ENCODE measurements at places on chromosomes 3 and 15.

DNA sequence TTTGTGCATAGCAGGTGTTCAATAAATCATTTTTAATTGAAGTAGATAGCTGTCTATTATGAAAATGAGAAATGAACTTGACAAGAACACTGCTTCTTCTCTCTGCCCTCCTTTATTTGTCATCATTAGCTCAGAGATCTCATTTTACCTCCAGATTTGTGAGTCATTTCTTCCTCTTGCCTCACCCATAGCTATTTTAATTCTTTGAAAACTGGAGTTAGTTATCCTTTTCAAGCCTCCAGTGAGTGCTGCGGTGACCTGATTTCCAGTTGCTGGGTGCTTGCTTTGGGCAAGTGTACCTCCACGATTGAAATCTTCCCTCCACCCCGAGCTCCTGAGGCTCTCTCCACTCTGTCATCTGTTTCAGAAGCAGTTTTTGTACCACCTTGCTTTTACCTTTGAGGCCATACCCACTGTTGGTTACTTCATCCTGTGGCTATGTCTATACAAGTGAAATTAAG is 114.6 kb downstream of the NFKBIZ start:
- no peaks in the 10 kb centered on the region for H3K27me3 ChIP-seq
- H3K36me3 ChIP-seq = peaks cover 5% of the 10 kb centered on the region

DNA sequence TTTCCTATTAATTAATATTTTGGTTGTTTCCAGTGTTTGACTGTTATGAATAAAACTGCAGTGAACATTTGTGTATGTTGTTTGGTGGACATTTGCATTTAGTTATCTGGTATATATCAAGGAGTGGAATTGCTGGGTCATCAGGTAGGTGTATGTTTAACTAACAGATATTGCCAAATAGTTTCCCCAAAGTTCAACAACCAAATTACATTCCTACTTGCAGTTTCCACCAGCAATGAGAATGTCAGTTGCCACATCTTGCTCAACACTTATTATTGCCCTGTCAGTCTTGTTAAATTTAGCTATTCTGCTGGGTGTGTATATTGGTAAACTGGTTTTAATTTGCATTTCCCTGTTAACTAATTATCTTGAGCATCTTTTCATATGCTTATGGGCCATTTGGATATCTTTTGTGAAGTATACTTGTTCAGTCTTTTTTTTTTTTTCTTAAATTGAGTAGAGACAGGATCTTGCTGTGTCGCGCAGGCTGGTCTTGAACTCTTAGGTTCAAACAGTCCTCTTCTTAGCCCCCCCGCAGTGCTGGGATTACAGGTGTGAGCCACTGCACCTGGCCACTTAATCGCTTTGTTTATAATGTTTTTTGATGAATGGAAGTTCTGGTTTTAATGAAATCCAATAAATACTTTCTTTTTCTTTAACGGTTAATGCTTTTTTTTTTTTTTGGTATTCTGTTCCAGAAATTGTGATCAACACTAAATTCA is 7.9 kb downstream of the FEM1B start:
- peaks cover 47% of the 10 kb centered on the region for H3K4me1 ChIP-seq
- no peaks in the 10 kb centered on the region for H3K27me3 ChIP-seq
- ATAC-seq = no peak
- H3K36me3 ChIP-seq = peaks cover 75% of the 10 kb centered on the region

- no peak overlapping the region for H3K4me3 ChIP-seq
- H3K4me1 ChIP-seq = peaks cover 30% of the 10 kb centered on the region
- peak overlapping the region; percentile 45 for H3K27ac ChIP-seq
- H3K27me3 ChIP-seq = no peaks in the 10 kb centered on the region
- peaks cover 20% of the 10 kb centered on the region for H3K36me3 ChIP-seq
- ATAC-seq = peak; percentile 31
Observed at GRCh38 chr15:84755736-84756527, 7.5 kb downstream of the ZNF592 start.

DNA sequence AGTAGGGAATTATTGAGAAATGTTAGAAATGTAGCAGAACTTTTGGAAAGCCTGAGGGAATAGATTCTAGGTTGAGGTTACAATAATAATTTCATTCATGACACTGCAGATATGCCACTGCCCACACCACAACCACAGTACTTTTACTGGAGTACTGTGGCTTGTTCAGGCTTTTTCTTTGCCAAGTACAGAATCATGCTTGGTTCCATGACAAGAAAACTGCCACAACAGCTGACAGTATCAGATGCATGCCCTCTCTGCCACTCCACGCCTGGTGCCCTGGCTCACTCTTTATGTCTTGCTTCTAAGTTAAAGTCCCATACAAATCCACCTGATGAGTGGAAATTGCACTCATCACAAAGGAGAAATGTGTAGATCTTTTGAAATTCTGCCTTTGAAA is 398.6 kb downstream of the ZIC1 start:
- no peak overlapping the region for H3K4me3 ChIP-seq
- H3K27ac ChIP-seq = no peak overlapping the region
- H3K4me1 ChIP-seq = no peaks in the 10 kb centered on the region

- H3K27ac ChIP-seq = no peak overlapping the region
- H3K4me1 ChIP-seq = no peaks in the 10 kb centered on the region
- no peaks in the 10 kb centered on the region for H3K36me3 ChIP-seq
- H3K4me3 ChIP-seq = no peak overlapping the region
- no peak for ATAC-seq
Observed at GRCh38 chr3:36372534-36372935, 7.8 kb upstream of the STAC start.

DNA sequence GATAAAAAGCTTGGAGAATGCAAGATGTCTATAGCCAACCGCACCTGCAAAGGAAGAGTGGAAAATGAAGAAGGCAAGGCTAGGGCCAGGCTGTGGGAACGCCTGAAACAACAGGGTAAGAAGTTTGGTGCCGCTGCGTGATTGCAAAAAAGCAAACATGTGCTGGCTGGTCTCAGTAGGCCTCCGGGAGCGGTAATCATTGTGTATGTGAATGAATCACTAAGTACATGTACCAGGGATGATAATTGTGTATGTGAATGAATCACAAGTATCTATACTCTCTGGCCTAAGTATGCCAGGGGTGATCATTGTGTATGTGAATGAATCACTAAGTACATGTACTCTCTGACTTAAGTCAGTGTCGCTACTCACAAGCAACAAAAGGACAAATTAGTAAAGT is 40.3 kb upstream of the PARL start:
- H3K27me3 ChIP-seq = no peaks in the 10 kb centered on the region
- no peaks in the 10 kb centered on the region for H3K4me1 ChIP-seq
- no peak overlapping the region for H3K27ac ChIP-seq
- peak; percentile 57 for ATAC-seq

DNA sequence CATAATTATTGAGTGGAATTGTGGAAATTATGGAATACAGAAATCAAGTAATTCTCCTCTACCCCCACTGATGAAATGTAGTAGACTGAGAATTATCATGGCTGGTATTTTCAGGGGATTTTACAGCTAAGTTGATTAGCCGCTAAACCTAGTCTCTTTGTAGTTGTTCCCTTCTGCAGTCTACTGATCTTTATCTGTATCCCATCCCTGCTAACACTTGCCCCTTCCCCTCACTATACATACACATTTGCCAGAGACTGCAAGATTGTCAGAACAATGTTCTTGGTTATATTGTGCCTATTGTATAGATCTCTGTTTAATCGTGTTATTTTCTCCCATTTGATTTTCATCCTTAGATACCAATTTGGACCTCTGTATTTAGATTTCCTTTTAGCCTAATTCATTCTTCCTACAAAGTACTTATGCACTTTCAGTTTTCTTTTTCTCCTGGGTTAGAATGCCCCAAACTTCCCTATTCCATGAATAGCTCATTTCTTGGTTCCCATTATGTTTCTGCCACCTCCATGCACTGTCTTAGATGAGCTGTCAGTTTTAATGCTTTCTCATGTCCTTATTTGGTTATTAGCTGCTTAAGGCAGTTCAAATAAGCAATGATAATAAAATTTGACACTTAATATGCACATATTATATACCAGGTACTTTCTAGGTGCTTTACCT is 86.9 kb downstream of the CDIN1 start:
- no peaks in the 10 kb centered on the region for H3K4me1 ChIP-seq
- no peaks in the 10 kb centered on the region for H3K27me3 ChIP-seq
- H3K27ac ChIP-seq = no peak overlapping the region
- no peak overlapping the region for H3K4me3 ChIP-seq
- peaks cover 11% of the 10 kb centered on the region for H3K36me3 ChIP-seq

GRCh38 chr3:153284282-153284938 is 122.4 kb downstream of the RAP2B start:
- peak overlapping the region; percentile 58 for H3K4me3 ChIP-seq
- no peaks in the 10 kb centered on the region for H3K27me3 ChIP-seq
- peak; percentile 70 for ATAC-seq
- no peaks in the 10 kb centered on the region for H3K36me3 ChIP-seq
- H3K4me1 ChIP-seq = peaks cover 28% of the 10 kb centered on the region
- peak overlapping the region; percentile 53 for H3K27ac ChIP-seq

DNA sequence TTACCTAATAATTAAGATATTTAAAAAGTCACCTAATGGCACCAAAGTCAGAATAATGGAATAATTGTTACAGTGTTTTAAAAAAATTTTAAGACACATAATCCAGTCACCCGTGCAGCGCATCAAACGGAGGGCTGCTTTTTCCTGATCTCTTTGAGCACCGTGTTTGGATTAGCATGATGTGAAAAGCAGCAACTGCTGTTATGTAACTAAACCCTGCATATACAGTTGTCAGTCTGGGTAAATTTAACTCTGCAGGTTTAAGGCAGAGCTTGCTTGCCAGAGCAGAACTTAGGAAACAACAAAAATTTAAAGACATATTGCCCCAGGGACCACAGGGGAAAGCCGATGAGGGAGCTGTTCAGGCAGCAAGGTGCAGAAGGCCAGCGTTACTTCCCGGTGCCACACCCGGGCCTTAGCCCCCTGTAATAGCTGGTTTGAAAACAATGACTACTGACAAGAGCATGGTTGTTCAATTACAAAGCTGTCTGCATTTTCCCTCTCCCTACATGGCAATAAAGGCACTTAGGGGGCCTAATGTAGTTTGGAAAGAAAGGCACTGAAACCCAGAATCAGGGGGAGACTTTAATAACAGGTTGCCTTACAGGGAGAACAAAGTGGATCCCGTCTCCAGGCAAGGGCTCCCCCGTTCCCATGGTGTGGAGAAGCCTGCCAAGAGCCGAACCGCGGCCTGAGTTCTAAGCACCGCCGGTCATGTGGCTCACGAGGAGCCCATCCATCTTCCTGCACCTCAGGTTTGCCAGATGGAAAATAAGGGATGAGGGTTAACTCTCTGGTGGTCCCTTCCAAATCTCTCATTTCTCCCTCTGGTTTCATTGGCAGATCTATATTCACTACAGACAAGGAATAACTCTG is 32.2 kb downstream of the RORA start:
- no peak overlapping the region for H3K27ac ChIP-seq
- ATAC-seq = no peak
- H3K4me3 ChIP-seq = no peak overlapping the region
- H3K27me3 ChIP-seq = peaks cover 19% of the 10 kb centered on the region
- H3K36me3 ChIP-seq = no peaks in the 10 kb centered on the region

- ATAC-seq = no peak
- H3K4me3 ChIP-seq = no peak overlapping the region
- H3K4me1 ChIP-seq = no peaks in the 10 kb centered on the region
- no peaks in the 10 kb centered on the region for H3K27me3 ChIP-seq
Observed at GRCh38 chr15:82301296-82302016, 38.8 kb downstream of the SAXO2 start.

DNA sequence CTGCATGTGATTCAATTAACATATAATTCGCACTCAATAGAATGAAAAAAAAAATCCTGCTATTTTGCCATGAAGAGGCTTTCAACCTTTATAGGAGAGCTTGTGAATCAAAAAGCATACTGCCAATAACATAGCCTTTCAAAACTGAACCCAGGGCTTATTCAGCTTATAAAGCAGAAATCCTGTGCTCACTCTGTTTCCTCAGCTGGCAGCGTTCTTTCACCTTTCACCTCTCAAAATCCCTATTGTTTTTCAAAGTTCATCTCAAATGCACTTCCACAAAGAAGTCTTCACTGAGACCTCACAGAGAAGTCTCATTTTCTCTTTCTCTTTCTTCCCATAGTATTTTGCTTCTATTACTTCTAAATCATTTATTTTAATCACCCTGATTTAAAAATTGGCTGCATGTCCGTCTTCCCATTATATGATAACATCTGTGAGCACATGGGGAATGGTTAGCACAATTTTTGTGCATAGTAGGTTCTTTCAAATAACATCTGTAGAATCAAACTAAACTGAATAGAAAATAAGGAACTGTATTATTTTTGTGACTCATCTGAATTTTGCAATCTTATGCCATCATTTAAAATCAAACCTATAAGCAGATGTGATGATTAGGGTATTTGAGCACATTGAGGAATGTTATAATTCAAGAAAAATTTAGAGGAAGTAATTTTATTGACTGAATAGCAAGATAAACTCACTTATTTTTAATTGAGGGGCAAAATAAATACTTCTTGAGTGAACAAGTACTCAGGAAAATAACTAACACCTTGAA is 373.4 kb downstream of the NLGN1 start:
- no peak for ATAC-seq
- no peaks in the 10 kb centered on the region for H3K36me3 ChIP-seq
- no peaks in the 10 kb centered on the region for H3K4me1 ChIP-seq
- no peaks in the 10 kb centered on the region for H3K27me3 ChIP-seq

DNA sequence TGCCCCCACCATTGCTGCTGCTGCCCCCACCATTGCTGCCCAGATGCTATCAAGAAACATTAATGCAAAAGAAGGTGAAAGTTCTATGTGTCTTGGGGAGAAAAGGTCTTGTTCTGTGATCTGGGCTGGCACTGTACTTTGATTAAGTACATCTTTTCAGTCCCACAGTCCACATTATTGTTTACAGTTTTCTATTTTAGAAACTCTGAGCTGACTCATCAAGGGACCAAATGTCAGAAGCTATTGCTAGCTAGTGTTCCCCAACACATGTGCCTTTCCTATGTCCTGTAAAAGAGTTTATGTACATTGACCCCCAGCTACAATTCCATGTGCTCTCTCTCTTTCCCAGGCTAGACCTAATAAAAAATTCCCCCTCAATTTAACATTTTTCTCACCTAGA is 264.7 kb upstream of the NECTIN3 start:
- H3K27me3 ChIP-seq = peaks cover 13% of the 10 kb centered on the region
- no peaks in the 10 kb centered on the region for H3K4me1 ChIP-seq
- no peak overlapping the region for H3K27ac ChIP-seq

DNA sequence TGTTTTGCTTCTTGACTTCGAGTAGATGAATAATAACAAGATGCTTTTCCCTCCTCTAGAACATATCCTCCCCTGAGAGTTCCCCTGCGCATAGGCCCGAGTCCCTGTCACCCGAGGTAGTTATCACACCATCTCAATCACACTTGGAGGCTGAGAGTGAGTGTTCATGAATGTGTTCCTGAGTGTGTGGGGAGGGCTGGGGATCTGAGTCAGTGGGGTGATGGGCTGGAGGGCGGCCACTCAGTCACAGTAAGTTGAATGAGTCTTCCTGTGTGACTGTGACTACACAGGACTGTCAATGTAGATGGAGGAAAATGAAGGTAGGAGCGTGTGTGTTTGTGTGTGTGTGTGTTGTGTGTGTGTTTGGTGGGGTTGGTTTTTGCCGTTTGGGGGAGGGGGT is 71.0 kb downstream of the SETD5 start:
- peaks cover 9% of the 10 kb centered on the region for H3K4me1 ChIP-seq
- ATAC-seq = peak; percentile 85
- no peak overlapping the region for H3K4me3 ChIP-seq
- peaks cover 100% of the 10 kb centered on the region for H3K36me3 ChIP-seq

GRCh38 chr3:108100906-108101660 is 10.3 kb upstream of the CD47 start:
- no peak overlapping the region for H3K27ac ChIP-seq
- no peaks in the 10 kb centered on the region for H3K27me3 ChIP-seq
- H3K4me1 ChIP-seq = peaks cover 22% of the 10 kb centered on the region
- peak; percentile 87 for ATAC-seq
- H3K36me3 ChIP-seq = no peaks in the 10 kb centered on the region

GRCh38 chr3:134527037-134527436 is 41.2 kb downstream of the CEP63 start:
- H3K4me3 ChIP-seq = no peak overlapping the region
- no peak for ATAC-seq
- H3K36me3 ChIP-seq = peaks cover 29% of the 10 kb centered on the region
- H3K4me1 ChIP-seq = peaks cover 4% of the 10 kb centered on the region
- no peaks in the 10 kb centered on the region for H3K27me3 ChIP-seq
- no peak overlapping the region for H3K27ac ChIP-seq

Measured in activated T-helper 17 cell treated with anti-CD3 and anti-CD28 coated beads, Interleukin-2, amount 50 U/mL, for 72 hours (primary cell).